NCI-H446 (cell line): ENCODE measurements at places on chromosomes 7 and 10.

- no peak for DNase-seq
Measured at GRCh38 chr7:22356701-22357310, at the start of gene RAPGEF5. Gene RAPGEF5, minus strand, starts transcription at chr7:22357154. Its CDS starts 94 bp downstream, at chr7:22357060.

GRCh38 chr10:12579954-12580858 is 230.9 kb downstream of the CAMK1D start:
- no peak for DNase-seq

DNA sequence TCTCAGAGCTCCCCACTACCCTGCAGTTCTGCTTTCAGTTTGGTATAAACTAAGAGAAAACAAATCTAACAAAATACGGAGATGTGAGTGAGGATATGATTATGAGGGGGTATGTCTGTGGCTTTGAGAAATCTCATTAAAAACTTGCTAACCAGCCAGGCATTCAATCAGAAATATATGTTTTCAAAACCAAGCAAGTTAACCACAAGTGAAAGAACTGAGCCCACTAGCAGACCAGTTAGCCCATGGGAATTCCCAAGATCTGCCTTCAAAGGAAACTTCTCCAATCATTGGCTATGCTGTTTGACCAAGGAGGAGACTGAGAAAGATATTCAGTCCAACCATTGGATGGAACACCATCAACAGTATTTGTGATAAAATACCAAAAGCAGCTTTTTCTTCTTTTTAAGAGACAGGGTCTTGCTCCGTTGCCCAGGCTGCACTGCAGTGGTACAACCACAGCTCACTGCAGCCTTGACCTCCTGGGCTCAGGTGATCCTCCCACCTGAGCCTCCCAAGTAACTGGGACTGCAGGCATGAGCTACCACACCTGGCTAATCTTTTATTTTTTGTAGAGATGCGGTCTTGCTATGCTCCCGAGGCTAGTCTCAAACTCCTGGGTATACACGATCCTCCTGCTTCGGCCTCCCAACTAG is 41.2 kb downstream of the FGFR2 start:
- DNase-seq: no peak

GRCh38 chr7:13231216-13231615 is 543.8 kb downstream of the ARL4A start:
- no peak for DNase-seq

DNA sequence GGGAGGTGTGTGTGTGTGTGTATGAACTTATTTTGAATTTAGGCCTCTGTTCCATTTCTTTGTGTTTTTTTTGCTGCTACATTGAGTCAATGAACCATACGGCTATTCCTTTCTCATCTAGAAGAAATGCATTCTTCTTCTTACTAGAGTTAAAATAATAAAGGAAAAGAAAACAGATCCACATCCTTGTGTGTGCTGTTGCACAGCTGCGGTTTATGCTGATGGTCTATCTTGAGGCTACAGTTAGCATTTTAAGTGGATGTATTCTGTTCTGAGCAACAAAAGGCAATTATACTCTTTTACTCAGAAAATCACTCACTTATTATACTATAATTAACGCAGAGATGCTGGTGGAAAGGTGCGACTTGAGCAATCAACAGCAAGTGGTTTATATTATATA is 615.0 kb upstream of the MBL2 start:
- DNase-seq: no peak

DNA sequence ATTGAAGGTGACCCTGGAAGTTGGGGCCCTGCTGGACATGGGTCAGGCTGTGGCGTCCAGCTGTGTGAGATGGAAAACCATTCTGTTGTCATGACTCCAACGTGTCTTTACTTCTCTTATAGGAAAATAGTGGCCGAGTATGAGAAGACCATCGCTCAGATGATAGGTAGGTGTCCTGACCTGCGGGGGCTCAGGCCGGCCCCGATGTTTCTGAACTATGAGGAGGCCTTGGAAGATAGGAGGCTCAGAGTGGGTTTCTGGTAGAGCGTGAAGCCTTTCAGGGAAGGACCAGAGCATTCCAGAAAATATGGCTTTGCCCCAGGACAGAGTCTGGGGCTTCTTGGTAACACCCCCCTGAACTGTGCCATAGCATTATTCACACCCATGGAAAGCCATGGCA is 29.3 kb upstream of the BTBD16 start:
- DNase-seq: no peak

DNA sequence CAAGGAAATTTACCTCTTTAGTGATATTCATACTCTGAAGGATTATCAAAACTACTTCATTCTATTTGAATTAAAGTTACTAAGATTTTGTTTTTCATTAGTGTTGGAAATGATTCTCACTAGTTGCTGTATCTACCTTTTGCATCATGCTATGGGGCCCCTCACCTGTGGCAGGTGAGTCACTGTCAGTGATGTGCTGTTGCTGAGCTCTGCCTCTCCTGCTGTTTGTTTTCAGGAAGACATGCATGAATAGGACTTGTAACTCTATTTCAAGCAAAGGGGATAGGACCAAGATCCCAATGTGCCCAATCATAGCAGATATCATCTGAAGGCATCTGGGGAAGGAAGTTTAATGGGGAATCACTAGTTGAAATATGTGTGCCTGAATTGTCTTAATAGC is 57.4 kb upstream of the AGR3 start:
- no peak for DNase-seq

DNA sequence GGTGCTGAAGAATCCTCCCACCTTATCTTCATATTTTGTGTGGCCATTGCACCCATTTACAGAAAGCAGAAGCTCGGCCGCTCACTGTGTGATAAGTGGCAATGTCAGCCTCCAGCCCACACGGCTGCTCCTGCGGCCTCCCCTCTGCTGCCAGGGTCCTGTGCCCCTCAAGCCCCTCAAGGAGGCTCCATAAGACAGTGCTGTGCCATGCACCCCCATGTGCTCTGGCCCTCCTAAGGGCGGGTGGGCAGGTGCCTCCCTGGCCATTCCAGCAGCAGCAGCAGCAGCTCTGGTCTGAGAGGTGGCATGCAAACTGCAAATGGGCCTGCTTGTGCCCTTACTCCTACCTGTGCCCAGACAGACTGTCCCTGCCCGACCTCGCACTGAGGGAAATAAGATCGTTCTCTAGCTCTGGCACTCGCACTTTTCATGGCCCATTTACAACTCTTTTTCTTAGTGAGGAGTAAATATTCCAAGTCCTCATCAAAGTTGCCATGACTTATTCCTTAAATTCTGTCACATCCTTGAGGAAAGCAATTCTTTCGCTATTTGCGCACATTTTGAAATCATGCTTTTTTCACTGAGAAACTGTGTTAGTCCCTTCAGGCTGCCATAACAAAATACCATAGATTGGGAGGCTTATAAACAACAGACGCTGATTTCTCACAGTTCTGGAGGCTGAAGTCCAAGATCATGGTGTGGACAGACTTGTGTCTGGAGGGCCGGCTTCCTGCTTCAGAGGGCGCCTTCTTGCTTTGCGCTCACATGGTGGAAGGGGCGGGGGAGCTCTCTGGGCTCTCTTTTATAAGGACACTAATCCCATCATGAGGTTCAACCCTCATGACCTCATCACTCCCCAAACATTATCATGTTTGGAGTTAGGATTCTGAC is 187.8 kb downstream of the COBL start:
- DNase-seq: no peak
